Activated naive CD8-positive, alpha-beta T cell treated with anti-CD3 and anti-CD28 coated beads for 36 hours (primary cell): ENCODE measurements at places on chromosomes 6 and 20. TPM values are rescaled to one million over a fixed set of nuclear protein-coding genes. Genes with fewer than 3 reads are reported as not detected.

ARMC12 gene
- 2.0 TPM for total RNA-seq

BHLHE23 gene
- not detected for total RNA-seq

EPPIN gene
- total RNA-seq, result not detected

MYBL2 gene
- total RNA-seq, result 139 TPM

GSTA3 gene
- total RNA-seq, result not detected

BPI gene
- not detected for total RNA-seq

SMIM8 gene
- total RNA-seq, result 8.1 TPM

HLA-DPA1 gene
- 14.7 TPM for total RNA-seq

PPP1R16B gene
- 65.3 TPM for total RNA-seq

DNA sequence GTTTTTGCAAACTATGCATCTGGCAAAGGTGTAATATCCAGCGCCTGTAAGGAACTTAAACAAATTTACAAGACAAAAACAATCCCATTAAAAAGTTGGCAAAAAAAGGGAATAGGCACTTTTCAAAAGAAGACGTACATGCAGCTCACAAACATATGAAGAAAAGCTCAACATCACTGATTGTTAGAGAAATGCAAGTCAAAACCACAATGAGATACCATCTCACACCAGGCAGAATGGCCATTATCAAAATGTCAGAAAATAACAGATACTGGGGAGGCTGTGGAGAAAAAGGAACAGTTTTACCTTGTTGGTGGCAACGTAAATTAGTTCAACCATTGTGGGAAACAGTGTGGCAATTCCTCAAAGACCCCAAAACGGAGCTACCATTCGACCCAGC is 54.2 kb downstream of the TSBP1 start:
- DNase-seq, result no peak
- H3K4me1 ChIP-seq, result no peaks in the 10 kb centered on the region
- no peaks in the 10 kb centered on the region for H3K36me3 ChIP-seq
- peaks cover 4% of the 10 kb centered on the region for H3K27me3 ChIP-seq
- H3K27ac ChIP-seq, result no peak overlapping the region
- H3K4me3 ChIP-seq, result no peak overlapping the region

- H3K4me1 ChIP-seq, result no peaks in the 10 kb centered on the region
- DNase-seq, result no peak
- peaks cover 3% of the 10 kb centered on the region for H3K27me3 ChIP-seq
- no peaks in the 10 kb centered on the region for H3K36me3 ChIP-seq
Measured at GRCh38 chr20:49433333-49433732, 49.1 kb downstream of the KCNB1 start.

DNA sequence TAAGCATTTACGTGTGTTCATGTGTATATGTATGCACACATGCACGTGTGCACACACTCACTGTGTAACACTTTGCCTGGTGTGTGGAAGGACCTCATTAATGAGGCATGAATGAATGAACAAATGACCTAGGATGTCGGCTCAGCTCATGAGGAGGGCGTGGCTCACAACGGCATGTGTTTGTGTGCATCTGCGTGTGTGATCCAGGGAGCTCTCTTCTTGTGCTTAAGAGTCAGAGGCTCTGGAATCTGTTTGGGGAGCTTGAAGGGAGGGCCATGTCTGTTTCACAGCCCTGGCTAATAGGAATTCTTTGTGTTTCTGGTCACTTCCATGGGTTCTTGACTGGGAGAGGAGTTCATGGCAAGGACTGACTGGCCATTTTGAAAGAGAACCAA is 32.7 kb downstream of the TOX2 start:
- no peak for DNase-seq
- no peak overlapping the region for H3K4me3 ChIP-seq
- no peak overlapping the region for H3K27ac ChIP-seq
- H3K27me3 ChIP-seq, result peaks cover 42% of the 10 kb centered on the region

- no peak overlapping the region for H3K4me3 ChIP-seq
- no peak for DNase-seq
- H3K36me3 ChIP-seq, result peaks cover 40% of the 10 kb centered on the region
Measured at GRCh38 chr20:49096203-49096730, 50.2 kb downstream of the CSE1L start.

DNA sequence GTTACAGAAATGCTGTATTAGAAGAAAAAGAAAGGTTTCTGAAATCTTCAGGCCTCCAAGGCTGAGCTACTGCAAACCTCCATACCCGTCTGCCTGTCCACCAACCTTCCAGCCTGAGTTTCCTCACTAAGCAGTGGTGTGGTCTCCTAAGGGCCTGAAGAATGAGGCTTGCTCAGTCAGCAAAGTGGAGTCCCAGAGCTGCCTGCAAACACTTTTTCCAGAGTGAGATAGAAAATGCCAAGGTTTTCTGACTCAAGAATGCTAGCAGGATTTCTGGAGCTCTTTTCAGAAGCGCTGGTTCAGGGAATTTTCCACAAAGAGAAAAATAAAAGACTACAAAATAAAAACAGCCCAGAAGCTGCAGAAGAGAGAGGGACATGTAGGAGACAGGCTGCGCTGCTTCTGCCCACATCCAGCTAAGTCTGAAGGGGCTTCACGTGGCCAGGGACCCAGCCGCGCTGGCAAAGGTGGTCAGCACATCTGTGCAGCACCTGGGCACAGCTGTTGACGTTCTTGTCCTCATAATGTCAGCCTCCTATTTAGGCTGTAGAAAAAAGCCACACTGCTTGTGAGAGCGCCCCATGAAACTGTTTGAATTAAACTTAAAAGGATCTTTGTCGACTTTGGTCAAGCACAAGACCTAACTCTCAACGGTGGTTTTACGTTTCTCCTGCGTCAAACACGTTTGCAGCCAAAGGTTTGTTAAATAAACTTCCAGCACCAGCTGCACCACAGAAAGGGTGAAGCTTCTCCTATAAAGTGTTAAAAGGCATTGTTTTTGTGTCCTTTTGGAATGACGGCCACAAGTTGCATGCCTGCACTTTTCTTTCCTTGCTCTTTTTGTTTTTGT is 209.0 kb downstream of the THBS2 start:
- no peaks in the 10 kb centered on the region for H3K4me1 ChIP-seq
- no peak overlapping the region for H3K4me3 ChIP-seq
- H3K27ac ChIP-seq, result no peak overlapping the region

DNA sequence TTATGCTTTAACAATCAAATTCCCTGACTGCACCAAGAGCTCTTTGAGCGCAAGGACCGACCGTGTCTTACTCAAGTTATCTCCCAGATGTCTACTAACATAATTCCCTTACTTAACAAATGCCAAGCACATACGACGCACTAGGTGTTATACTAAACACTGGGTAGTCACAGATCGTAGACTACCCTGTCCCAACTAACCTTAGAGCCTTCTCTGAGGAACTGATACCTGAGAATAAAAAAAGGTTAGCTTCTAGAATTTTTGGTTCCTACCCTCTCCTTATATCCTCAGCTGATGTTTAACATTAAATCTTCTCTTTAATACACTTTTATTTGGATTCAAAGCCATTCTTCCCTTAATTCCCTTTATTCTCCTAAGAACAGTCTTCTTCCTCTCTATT is 38.5 kb downstream of the EPB41L2 start:
- no peak for DNase-seq
- no peaks in the 10 kb centered on the region for H3K27me3 ChIP-seq
- H3K27ac ChIP-seq, result no peak overlapping the region
- peaks cover 1% of the 10 kb centered on the region for H3K36me3 ChIP-seq

- DNase-seq, result no peak
- H3K27ac ChIP-seq, result no peak overlapping the region
- no peak overlapping the region for H3K4me3 ChIP-seq
- H3K4me1 ChIP-seq, result no peaks in the 10 kb centered on the region
- H3K36me3 ChIP-seq, result no peaks in the 10 kb centered on the region
Measured at GRCh38 chr20:57013741-57014140, 252.7 kb downstream of the BMP7 start.
